ENCODE measurements at places on chromosomes 6 and 20.

DNA sequence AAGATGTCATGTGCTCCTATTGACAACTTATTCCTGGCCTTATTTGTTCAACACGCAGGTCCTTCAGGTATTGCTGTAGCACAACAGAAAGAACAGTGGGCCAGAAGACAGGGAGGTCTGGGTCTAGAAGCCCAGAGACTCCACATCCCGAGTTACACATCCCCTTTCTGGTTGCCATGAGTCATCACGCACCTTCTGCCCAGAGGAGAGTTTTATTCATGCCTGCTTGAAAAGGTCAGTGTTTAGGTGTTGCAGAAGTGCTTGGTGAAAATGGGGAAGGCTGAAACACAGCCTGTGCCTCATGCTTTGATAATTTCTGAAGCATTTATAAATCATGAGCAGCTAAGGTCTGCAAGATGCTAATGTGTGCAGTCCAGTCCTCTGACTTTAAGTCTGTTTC, 256.4 kb downstream of the GMPR start:
- no peak for DNase-seq

GRCh38 chr20:43440531-43440930, 17.2 kb upstream of the SRSF6 start:
- DNase-seq, result no peak

GRCh38 chr6:26225848-26226578, 138.8 kb downstream of the HFE start:
- no peak for DNase-seq

DNA sequence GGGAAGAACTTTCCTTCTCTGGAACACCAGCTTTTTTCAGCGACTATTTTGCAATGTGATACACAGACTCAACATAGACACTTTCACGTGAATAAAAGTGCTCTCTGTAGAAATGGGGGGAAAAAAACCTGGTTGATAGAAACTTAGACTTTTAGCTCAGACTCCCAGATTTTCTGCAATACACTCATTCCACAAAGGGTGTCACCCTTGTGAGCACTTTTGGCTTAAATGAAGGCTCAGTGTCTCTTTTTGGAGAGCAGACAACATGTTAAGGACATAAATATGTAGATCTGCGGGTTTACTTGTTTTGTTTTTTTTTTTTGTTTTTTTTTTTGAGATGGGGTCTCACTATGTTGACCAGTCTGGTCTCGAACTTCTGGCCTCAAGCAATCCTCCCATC, 579.6 kb downstream of the PTPRT start:
- no peak for DNase-seq

Data from AG20443 (cell line).